ENCODE measurements at places on chromosomes 7 and 10.

- DNase-seq: no peak
These were observed 78.3 kb upstream of the NRP1 start for GRCh38 chr10:33412653-33413361.

DNA sequence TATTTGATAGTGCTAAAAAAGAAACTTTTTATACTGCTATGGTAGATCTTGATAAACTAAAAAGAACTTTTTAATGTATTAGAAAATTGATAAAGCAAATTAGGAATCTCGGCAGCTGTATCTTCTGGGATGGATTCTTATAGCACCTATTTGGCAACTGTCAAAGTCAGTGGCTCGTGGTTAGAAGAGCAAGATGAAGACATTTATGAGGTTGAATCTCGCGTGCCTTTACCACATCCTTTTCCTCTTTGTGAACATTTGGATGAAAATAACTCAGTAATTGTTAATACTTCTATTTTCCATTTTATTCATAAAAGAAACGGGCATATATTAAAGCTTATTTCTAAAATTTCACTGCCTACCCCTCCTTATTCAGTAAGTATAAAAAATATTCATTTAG, 76.2 kb downstream of the CYP51A1 start:
- DNase-seq: no peak

GRCh38 chr7:19621740-19622139, 87.1 kb downstream of the POLR1F start:
- DNase-seq: no peak

DNA sequence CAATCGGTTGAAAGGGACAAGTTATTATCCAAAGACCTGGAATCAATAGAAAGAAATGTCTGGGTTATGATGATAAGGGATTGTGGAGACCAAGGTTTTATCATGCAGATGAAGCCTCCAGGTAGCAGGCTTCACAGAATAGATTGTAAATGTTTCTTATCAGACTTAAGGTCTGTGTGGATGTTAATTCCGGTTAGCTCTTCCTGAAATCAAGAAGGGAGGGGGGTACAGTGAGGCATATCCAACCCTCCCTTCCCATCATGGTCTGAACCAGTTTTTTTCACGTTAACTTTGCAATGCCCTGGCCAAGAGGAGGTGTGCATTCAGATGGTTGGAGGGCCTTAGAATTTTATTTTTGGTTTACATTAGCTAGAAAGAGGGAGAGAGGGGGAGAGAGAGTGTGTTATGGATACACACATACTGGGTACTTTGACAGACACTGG, 9.8 kb upstream of the LRRC61 start:
- DNase-seq: no peak

DNA sequence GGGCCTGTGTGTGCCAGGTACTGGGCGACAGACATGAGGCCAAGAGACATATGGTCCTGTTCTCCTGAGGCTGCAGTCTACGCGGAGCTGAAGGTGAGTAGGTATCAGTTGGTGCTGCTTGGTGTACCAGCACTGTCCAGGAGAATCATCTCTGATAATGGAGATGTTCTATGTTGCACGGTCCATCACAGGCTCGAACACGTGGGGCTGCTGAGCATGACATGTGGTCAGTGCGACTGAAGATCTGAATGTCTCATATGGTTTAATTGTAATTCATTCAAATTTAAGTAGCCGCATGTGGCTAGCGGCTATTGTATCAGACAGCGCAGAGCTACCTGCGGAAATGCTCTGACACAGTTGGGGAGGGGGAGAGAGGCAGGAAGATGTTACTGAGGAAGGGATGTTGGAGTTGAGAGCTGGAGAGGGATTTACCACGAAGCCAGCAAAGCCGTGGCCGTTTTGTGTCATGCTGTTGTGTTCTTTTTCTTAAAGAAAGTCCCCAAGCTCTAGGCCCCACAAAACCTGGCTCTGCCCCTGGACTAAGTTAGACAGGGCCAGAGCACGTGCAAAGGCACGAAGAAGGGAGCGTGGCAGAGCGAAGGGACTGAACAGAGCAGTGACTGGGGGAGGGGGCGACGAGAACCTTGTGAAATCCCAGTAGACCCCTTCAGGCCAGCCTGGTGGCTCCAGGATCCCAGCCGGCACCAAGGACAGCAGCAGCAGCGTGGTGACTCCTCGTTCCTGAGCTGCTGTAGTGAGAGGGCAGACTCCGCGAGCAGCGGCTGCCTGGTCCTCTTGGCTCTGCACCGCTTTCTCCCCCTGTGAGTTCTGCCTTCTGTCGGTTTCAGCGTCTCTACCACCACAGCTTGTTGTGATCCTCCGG, 20.0 kb downstream of the SMKR1 start:
- no peak for DNase-seq

DNA sequence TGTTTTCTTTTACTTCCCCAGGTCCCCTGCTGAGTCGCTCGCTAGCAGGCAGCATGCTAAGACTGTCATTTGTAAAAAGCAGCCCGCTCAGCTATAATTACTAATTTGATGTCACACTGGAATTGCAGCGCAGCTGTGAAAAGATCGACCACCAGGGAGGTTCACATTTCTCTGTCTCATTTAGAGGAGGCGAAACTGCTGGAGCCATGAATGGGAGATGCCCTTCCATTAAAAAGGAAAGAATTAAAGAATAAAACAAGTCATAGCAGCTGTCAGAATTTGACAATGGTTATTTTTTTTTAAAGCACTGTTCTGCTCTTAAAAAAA, 153.5 kb downstream of the PIP4K2A start:
- no peak for DNase-seq

GRCh38 chr10:88131511-88132139, 268.2 kb downstream of the PTEN start:
- no peak for DNase-seq

DNA sequence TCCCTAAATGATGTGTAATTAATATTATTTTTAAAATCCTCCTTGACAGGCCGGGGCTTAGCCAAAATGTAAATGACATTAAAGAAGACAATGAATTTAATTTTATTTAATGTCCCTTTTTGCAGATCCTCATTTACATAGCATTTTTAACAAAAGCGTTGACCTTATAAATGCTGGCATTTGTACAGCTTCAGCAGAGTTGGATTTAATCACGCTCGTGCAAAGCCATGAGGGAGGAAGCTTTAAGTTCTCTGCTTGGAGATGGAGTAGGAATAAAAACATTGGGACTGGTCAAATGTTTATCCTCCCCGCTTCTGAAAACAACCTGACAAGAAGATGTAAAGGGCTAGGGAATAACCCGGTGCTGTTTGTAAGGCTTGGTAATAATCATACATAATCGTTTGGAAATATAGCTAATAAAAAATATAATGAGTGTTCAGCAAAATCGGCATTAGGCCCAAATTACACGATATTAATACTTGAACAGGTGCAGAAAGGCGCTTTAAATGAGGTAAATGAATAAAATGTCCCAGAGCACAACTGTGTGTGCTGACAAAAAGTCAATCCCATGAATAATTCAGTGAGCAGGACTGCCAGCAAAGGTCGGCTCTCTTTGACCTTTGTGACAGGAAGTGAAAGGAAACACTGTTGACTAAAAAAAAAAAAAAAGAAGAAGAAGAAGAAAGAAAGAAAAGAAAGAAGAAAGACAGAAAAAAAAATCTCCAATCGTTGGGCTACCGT, 11.5 kb downstream of the EBF3 start:
- DNase-seq: no peak

- DNase-seq: no peak
These were observed 19.4 kb downstream of the MAGI2 start for GRCh38 chr7:79434098-79434497.

- DNase-seq: no peak
These were observed 28.9 kb downstream of the MGAM start for GRCh38 chr7:142024547-142024946.

DNA sequence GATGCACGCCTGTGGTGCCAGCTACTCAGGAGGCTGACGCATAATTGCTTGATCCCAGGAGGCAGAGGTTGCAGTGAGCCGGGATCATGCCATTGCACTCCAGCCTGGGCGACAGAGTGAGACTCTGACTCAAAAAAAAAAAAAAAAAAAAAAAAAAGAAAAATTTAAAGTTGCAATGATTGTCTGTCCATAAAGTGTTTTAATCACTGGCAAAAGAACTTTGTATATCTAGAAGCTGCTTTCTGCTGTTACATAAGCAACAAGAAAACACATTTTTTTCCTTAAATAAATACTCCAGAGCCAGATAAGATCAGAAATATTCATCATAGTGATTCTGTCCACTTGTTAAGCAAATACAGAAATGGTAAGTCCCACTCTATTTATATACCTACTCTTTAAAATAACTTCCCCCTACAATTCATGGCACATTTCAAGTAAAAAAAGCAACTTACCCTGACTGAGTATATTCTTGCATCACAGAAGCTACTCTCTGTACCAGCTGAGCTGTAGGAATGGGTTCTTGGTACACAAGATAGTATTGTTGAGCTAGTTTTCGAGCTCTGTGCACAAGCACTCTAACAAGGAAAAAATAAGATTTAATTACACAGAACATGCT, 7.6 kb downstream of the PSMA2 start:
- DNase-seq: no peak

DNA sequence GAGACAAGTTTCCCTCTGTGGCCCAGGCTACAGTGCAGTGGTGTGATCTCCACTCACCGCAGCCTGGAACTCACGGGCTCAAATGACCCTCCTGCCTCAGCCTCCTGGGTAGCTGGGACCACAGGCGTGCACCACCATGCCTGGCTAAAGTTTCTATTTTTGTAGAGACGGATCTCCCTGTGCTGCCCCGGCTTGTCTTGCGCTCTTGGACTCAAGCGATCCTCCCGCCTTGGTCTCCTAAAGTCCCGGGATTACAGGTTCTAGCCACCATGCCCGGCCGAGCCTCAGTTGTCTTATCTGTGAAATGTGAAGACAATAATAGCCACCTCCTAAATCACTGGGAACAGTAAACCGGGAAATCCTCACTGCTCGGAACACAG, 88.1 kb downstream of the FOXL3 start:
- no peak for DNase-seq

DNA sequence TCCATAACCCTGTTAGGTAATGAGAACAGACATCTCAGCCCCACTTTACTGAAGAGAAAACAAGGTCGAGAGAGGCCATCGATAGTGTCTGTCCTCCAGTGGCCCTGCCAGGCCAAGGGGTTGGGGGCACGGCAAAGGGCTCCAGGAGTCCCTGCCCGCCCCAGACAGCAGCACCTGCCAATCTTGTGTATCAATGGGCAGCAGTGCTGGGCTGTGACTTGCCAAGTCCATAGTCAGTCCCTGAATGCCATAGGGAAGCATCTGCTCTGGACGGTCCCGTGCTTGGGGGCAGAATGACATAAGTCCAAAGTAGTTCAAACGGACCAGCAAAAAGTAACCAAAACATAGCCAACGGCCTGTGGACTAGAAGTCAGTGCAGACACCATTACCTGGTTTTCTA, 33.2 kb downstream of the DLG5 start:
- DNase-seq: no peak

Data from activated CD4-positive, CD25-positive, alpha-beta regulatory T cell (primary cell).